ENCODE measurements at places on chromosomes 1 and 21.
A peak's percentile ranks its signal among the peaks of the same experiment; 100 is the strongest.

DNA sequence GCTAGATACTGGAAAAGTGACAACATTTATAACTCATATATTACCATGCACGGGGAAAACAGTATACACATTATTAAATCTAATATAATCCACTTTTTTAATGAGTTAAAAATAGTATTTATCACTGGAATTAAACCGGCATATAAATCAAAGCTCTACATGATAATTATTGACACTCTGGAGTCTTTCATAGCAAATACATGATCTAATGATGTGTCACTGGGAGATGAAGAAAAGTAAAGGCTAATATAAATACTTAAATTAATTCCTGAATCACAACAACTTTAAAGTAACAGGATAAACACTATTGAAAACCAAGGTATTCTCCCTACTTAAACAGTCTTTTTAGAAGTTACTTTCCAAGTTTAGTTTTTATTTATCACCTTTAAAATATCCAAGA lies 52.4 kb upstream of the ASPM start:
- no peaks in the 10 kb centered on the region for H3K27me3 ChIP-seq
- DNase-seq, result no peak
- H3K4me1 ChIP-seq, result peaks cover 48% of the 10 kb centered on the region
- no peak overlapping the region for H3K27ac ChIP-seq
- peak overlapping the region; percentile 11 for H3K4me3 ChIP-seq

GRCh38 chr1:9996624-9997582 lies at the start of gene RBP7:
Gene RBP7 (plus strand): TSS chr1:9997228. CDS start chr1:9997259, 31 bp downstream.
- DNase-seq, result peak; percentile 88
- H3K27me3 ChIP-seq, result peaks cover 70% of the 10 kb centered on the region
- peak within 1 kb of the TSS; percentile 37 for H3K27ac ChIP-seq
- H3K4me3 ChIP-seq, result peak within 1 kb of the TSS; percentile 74
- H3K36me3 ChIP-seq, result no peaks in the 10 kb centered on the region
- H3K4me1 ChIP-seq, result peaks cover 45% of the 10 kb centered on the region

GRCh38 chr1:183328371-183328770 lies 89.8 kb downstream of the NMNAT2 start:
- H3K27ac ChIP-seq, result no peak overlapping the region
- H3K4me1 ChIP-seq, result no peaks in the 10 kb centered on the region
- peaks cover 37% of the 10 kb centered on the region for H3K27me3 ChIP-seq
- no peaks in the 10 kb centered on the region for H3K36me3 ChIP-seq

- no peak overlapping the region for H3K27ac ChIP-seq
- no peak overlapping the region for H3K4me3 ChIP-seq
- DNase-seq, result no peak
- H3K36me3 ChIP-seq, result no peaks in the 10 kb centered on the region
Observed at GRCh38 chr1:23466423-23466989, 17.5 kb downstream of the ASAP3 start.

DNA sequence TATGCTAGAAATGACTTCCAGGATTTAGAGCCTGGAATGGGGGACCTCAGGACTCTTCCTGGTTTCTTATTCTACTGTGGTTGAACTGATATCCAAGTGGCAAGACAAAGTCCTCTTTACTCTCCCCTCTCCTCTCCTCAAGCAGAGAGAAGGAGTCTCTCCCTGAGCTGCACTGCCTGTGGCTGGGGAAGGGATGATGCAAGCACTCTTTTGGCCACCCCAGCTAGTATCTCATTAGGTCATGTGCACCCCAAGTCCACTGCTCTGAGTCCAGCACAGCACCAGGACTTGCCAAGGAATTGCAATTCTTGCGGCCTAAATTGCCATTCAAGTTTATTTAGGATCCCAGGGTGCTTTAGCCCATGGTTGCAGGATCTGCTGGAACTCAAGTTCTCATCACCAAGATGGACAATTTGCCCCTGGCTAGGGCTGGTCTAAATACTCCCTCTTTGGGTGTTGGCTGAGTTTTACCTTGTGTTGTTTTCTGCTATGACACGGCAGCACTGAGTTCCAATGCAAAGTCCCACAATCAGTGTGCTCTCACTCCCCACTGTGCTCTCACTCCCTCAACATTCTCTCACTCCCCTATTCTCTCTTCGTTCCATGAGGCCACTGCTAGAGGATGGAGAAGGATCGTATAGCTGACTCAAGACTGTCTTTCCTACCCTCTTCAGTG lies 172.2 kb downstream of the TM2D1 start:
- no peak overlapping the region for H3K4me3 ChIP-seq
- H3K27me3 ChIP-seq, result no peaks in the 10 kb centered on the region
- no peak overlapping the region for H3K27ac ChIP-seq
- DNase-seq, result no peak

DNA sequence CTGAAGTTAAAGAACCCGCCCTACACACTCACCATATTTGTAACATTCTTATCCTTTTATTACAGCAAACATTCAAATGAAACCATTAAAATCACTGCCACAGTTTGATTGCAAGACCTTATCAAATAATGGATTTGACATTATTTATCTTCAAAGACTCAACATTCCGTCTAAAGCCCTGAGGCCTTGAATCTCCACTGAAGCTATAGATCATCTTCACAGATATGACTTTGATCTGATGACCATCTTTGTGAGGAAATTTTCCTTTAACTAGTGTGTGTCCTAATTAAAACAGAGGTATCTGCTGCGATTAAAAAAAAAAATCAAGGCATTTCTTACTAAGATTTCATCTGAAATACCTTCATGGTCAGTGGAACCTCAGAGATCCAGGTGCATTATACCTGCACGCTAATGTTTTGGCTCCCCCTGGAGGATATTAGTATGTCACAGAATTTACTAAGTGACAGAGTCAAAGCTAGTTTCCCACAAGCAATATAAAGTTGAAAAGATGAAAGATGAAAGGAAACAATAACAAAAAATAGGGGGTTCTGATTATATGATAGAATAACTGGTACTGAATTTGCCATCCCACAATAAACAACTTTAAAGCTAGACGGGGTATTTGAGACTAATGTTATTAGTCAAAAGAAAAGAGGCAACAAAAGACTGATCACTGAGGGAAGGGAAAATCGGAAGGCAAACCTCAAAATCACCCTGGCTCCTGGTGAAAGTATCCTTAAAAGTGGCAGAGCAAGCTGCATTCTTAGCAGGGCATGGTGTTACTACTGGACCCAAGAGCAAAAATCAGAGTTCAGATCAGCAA lies 923.4 kb downstream of the NCAM2 start:
- H3K27ac ChIP-seq, result no peak overlapping the region
- H3K4me1 ChIP-seq, result no peaks in the 10 kb centered on the region
- no peaks in the 10 kb centered on the region for H3K36me3 ChIP-seq
- H3K27me3 ChIP-seq, result no peaks in the 10 kb centered on the region
- no peak for DNase-seq

DNA sequence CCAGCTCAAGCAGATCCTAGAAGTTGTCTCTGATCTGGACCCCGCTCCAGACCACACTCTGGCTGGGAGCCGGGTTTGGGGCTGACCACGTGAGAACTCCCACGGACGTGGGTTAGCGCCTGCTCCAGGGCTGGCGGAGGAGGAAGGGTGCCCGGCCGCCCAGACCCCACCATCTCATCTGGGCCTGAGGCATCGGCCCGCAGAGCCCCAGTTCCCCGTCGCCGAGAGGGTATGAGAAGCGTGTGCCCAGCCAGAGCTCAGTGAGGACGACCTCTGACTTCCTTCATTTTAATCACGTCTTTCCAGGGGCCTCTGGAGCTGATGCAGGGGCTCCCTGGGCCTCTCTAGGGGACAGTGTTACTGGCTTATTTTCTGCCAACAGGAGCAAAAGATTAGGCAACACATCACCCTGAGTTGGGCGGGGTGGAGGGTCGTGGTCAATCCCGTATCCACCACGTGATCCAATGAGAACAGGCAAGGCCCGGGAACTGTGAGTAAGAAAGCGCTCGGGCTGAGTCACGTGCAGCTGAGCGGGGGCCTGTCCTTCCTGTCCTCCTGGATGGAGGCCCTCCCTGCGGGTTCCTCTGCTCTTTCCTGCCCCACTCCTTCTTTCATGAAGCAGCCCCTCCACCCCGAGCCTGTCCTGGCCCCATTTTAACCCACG lies 81.1 kb downstream of the SIK1 start:
- no peaks in the 10 kb centered on the region for H3K36me3 ChIP-seq
- H3K27ac ChIP-seq, result no peak overlapping the region
- no peak overlapping the region for H3K4me3 ChIP-seq
- H3K4me1 ChIP-seq, result peaks cover 75% of the 10 kb centered on the region
- H3K27me3 ChIP-seq, result no peaks in the 10 kb centered on the region
